ENCODE measurements at places on chromosomes 6 and 20.

GRCh38 chr20:50663095-50663821 is 28.1 kb downstream of the RIPOR3 start:
- peak; percentile 83 for DNase-seq

GRCh38 chr6:163466839-163467390 is 52.4 kb downstream of the QKI start:
- DNase-seq, result no peak

DNA sequence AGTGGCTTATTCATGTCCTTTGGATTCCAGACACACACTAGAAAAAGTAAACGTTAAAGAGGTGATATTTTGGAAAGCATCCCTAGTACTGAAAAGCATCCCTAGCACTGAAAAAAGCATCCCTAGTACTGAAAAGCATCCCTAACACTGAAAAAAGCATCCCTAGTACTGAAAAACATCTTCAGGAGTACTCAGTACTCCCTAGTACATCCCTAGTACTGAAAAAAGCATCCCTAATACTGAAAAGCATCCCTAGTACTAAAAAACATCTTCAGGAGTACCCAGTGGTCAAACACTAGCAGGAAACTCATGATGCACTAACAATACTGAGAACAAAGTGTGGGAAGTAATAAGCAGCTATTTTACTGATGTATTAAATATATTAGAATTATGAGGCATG is 45.6 kb upstream of the SAMHD1 start:
- no peak for DNase-seq

GRCh38 chr6:166156942-166157341 is 10.7 kb downstream of the TBXT start:
- DNase-seq, result no peak

GRCh38 chr6:169157197-169158148 is 96.2 kb downstream of the THBS2 start:
- DNase-seq, result no peak

- no peak for DNase-seq
These were observed 29.7 kb downstream of the PDRG1 start for GRCh38 chr20:31922181-31922580.

GRCh38 chr6:105226598-105227294 is 46.9 kb upstream of the POPDC3 start:
- DNase-seq, result no peak
